Activated naive CD4-positive, alpha-beta T cell treated with Interleukin-2 at 50 U/mL for 16 hours (primary cell): ENCODE measurements at places on chromosomes 5 and 9.
A peak's percentile ranks its signal among the peaks of the same experiment; 100 is the strongest.

DNA sequence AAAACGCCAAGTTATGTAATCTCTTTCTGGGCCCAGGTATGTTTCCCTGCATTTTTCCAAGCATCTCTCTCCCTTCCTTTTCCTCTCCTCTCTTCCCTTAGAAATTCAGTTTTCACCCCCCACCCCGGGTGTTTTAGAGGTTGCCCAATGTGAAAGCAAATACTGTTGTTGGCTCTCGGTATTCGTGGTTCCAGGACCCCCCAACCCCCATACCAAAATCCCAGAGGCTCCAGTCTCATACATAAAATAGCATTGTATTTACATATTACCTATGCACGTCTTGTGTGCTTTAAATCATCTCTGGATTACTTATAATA is 48.8 kb downstream of the ACER2 start:
- DNase-seq = no peak

DNA sequence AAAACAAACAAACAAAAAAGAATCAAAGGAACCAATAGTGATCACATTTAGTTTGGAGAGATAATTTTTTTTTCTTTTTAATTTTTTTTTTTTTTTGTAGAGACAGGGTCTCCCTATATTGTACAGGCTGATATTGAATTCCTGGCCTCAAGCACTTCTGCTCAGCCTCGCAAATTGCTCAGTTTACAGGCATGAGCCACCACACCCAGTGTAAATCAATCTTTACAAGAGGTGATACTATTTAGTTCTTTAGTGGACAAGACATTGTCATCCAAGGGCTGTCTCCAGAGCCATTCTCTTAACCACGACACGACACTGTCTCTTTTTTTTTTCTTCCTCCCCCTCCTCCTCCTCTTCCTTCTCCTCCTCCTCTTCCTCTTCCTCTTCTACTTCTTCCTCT is 29.6 kb downstream of the ERAP2 start:
- no peak for DNase-seq

- DNase-seq = no peak
Measured at GRCh38 chr5:172943283-172943841, 15.9 kb upstream of the RPL26L1 start.

- peak; percentile 1 for DNase-seq
Measured at GRCh38 chr5:132257131-132258101, at the start of gene PDLIM4. Gene PDLIM4 (plus strand): TSS chr5:132257696. CDS start chr5:132257735, 39 bp downstream.

DNA sequence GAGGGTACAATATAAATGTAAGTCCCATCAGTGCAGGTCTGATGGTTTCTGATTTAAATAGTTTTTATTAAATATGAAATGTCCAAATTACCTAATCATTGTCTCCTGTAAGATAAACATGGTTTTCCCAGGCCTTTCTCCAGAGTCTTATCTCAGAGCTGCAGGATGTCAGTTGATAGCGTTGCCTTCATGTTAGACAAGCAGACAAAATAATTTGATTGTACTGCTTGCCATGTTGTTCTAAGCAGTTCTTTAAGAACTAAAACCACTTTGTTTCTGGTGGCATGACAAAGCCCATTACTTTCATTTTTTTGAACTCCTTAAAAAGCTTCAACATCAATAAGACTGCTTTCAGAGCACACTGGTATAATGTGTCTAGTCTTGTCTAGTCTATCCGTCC is 1073.5 kb downstream of the MAT2B start:
- DNase-seq = no peak

DNA sequence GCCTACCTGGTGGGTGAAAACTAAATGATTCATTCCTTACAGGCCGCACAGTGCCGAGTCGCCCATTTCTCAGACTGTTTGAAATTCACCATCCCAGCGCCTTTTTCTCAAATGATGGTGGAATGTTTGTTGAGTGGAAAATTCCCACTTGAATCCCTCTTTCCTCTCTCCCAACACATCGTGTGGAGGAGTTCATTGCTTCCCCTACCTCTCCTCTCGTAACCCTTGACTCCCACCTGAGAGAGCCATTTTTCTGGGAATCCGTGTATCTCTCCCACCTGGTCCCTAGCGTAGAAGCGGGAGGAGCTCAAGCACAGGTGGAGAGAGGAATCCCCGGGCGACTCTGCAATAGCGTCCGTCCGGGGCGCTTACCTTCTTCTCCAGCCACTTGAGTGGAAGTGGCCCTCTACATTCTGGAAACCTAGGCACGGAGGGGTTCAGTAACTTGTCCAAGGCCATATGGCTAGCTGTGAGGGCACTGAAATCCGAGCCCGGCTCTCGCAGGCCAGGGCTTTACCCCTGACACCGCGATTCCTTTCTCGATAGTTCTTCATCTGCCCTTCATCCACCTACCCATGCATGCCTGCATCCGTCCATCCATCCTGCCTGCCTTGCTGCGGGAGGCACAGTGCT is 683 bp downstream of the OSMR start:
- DNase-seq = no peak

GRCh38 chr9:130846487-130847305 is 11.6 kb downstream of the ABL1 start:
- no peak for DNase-seq

GRCh38 chr9:77811832-77812231 is 163.7 kb upstream of the GNA14 start:
- DNase-seq = no peak

GRCh38 chr5:137442660-137443059 is 56.5 kb downstream of the SPOCK1 start:
- no peak for DNase-seq

DNA sequence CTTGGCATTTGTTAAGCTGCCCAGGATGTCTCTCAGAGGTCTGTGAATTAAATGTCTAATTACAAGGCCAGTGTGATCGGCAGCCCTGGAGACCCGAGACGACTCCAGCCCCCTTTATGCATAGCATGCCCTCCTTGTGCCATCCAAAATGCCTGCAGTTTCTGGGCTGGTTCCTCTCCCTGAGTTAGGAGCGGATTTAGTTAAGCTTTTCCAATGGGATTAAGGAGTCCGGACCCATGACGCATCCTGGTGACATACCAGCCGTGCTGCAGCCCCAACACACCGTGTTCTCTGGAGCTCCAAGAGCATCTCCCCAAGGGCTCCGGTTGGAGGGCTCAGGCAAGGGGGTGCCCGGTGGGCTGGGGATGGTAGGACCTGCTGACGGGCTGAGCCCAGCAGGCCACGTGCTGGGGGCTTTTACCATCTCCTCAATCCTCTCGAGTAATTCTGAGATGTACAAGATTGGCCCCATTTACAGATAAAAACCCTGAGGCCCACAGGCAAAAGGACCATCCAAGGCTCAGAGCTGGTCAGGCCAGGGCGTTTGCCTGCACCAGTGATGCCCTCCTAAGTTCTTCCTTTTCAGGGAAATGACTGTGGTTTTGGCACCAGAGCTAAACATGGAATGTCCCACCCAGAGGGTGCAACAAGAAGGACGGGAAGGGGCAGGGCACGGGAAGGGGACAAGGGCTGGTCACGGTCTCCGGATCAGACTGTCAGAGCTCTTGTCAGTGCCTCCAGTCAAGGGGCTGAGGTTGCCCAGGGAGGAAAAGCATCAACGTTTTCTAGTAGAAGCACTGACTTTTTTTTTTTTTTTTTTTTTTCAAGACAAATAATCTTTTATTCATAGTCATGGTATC is 82.6 kb upstream of the PHYKPL start:
- DNase-seq = no peak

- no peak for DNase-seq
Measured at GRCh38 chr9:81637276-81637675, 52.1 kb downstream of the TLE1 start.

DNA sequence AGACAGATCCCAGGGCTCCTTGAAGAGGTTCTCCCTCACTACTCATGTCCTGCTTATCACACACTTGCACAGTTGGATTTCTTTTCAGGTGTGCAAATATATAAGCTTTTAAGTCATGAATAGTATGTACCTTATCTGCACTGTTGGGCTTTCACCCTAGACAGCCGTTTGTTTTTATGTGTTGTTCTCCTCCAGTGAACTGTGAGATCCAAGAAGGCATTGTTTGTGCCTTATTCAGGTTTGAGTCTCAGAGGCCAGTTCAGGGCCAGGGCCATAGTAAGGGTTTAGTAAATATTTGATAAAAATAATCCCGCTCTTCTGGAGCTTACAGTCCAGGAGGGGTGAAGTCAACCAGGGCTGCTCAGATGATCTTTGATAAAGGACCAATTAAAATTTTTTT is 480.0 kb downstream of the TMEM38B start:
- DNase-seq = no peak

GRCh38 chr5:111972548-111972947 is 215.6 kb upstream of the NREP start:
- DNase-seq = no peak

GRCh38 chr9:20722221-20722620 is 38.2 kb downstream of the FOCAD start:
- no peak for DNase-seq

- no peak for DNase-seq
Measured at GRCh38 chr9:95024097-95024671, 293.3 kb downstream of the FANCC start.

DNA sequence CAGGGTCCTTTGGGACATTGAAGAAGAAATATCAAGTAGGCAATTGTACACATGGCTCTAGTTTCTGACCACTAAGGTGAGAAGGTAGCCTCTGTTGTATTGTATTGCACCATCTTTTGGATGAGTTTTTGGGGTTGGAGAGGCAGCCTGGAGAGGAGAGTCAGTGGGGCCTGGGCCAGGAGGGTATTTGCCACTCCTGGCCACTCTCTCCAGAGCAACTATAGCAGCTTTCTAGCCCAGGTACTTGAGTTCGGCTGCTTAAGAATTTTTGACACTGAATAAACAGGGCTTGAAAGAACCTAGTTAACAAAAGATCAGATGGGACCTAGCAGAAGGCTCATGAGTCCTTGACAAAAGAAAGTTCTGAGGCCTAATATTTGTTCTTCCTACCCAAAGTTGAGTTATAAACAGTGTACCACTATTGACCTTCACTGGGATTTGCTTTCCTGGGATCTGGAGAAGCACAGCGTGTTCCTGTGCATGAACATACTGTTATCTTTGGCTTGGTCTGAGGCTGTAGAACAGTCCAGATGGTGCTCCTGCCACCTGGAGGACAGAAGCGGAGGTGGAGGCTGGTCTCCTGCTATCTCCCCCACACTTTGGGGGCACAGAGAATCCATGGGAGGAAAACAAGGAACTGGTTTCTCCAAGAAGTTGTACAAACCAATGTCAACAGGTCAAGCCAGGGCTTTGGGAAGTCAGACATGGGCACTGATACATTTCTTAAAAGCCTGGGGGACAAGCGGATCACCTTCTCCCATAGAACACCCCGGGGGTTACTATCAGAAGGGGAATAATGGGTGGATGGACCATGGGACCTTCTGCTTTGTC is 110.4 kb upstream of the LIFR start:
- DNase-seq = no peak

GRCh38 chr5:112125903-112126302 is 293.2 kb downstream of the EPB41L4A start:
- DNase-seq = no peak

- no peak for DNase-seq
Measured at GRCh38 chr5:41918105-41918504, 7.0 kb upstream of the FBXO4 start.

DNA sequence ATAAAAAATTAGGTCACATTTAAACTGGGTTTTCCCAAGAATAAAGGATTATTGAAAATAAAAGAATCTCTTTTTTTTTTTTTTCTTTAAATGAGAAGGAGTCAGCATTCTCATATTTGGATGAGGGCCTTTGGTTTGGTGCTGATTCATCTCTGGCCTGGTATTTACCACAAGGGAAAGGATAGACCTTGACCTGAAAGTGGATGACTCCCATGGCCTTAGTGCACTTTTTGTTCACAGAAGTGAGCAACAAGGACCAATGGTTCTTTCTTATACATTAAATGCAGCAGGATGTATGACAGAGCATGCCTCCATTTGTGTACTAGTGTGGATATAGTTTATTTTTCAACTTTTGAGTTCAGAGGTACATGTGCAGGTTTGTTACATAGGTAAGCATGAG is 6.9 kb downstream of the YTHDC2 start:
- DNase-seq = no peak

DNA sequence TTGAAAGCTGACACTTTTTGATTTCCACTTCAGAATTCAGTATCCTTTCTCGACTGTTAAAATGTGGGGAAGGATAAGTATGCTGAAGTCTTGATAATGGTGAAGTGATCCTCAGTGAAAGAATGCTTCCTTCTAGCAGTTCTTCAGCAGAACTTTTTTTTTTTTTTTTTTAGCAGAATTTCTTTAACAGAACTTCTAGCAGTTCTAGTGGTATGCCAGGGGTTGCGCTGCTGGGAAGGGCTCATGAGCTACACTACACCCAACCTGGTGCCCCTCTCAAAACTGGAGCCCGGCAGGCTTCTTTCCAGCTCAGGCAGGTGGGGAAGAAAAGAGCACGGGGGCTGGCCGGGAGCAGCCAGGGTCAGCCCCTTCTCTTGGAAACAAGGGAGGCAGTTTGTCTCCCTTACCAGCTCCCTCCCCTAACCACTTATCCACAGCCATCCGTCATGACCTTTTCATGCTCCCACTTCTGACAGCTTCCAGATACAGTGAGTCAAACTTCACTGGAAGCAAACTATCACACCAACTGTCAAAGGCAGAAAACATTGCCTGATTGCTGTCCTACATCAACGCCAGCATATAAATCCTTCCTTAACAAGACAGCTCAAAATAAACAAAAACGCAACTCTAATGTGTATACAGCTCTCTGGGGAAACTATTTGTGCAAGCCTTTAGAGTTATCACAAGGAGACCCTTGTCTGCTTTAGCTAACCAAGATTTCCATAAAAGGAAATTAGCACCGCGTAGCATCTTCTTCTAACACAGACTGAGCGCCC is 211.5 kb downstream of the GAPVD1 start:
- no peak for DNase-seq

GRCh38 chr5:63439537-63439936 is 522.7 kb downstream of the HTR1A start:
- DNase-seq = no peak
